Mammary epithelial cell (primary cell): ENCODE measurements at places on chromosomes 5 and 9.

- DNase-seq, result peak; percentile 60
Observed at GRCh38 chr5:75656311-75657003, 45.2 kb downstream of the ANKDD1B start.

GRCh38 chr9:126617823-126618165 lies 4.1 kb downstream of the LMX1B start:
- DNase-seq, result no peak

DNA sequence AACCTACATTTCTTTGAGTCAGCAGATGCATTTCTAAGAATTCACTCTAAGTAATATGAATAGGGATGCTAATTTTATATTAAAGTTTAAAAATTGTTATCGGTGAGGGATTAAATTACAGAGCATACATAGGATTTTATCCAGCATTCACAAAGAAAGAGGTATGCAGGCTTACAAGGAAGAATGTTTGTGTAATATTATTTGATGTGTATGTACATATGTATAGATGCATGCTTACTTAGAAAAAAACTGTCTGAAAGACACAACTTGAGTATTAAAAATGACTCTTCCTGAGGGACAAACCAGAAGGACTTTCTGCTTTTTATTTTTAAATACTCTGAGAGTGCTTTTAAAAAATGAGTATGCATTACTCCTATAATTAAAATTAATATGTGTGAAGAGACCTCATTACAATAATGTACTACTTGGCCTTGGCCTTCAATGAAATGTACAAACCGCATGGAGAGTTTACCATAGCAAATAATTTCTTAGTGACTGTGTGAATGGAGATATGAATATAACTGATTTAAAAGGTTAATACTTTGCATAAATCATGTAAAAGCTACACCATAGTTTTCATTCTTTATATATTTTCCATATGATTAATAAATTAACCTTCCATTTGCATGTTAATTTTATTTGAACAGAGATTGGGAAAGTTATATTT lies 77.0 kb downstream of the GDA start:
- no peak for DNase-seq

DNA sequence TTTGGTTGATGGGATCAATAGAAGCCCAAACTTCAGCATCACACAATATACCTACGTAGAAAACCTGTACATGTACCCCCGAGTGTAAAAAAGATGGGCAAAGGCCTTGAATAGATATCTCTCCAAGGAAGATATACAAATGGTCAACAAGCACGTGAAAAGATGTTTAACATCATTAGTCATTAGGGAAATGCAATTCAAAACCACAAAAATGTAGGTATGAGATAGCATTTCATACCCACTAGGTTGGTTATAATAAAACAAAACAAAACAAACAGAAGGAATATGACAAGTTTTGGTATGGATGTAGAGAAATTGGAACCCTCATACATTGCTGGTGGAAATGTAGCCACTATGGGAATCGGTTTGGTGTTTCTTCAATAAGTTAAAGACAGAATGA lies 33.1 kb upstream of the PPARGC1B start:
- peak; percentile 64 for DNase-seq

GRCh38 chr5:158914008-158915000 lies 185.4 kb downstream of the EBF1 start:
- no peak for DNase-seq

DNA sequence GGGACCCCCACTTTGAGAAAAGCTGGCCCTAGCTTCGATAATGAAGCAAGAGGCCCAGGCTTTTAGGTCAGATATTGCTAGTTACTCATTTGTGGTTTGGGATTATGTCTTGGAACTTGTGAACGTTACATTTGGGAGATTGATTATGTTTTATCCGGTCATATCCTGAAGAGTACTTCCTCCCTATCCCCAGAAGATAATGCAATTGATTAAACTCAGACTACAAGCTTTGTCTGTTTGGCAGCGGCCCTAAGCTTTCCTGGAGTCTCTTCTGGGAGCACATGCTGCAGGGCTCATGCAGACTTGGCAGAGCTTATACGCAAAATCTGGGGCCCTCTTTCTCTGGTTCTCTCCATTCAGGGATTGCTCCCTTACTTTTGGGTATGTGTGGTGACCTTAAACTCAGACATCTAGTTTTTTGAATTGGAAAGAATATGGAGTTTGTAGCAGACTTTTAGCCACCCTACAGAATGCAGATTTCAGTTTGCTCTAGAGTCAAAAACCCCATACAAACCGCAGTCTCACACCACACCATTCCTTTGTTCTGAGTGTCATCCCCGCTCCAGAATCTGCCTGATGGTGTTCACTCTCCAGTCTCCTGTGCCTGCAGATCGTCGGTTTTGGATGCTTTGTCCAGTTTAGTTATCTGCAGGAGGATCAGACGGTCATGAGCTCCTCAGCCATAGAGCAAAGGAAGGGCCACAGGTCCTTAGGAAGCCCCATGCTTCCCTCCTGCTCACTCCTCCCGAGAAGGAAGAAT lies 449.5 kb upstream of the TRPC7 start:
- DNase-seq, result peak; percentile 19
